ENCODE measurements at places on chromosomes 16 and 17.
A peak's percentile ranks its signal among the peaks of the same experiment; 100 is the strongest.

GRCh38 chr16:56632156-56632847 is at the start of gene MT1M:
Gene MT1M, plus strand, starts transcription at chr16:56632659. Its CDS starts 73 bp downstream, at chr16:56632732.
- DNase-seq = no peak

GRCh38 chr17:49637050-49637449 is 40.8 kb downstream of the SPOP start:
- DNase-seq = peak; percentile 68

DNA sequence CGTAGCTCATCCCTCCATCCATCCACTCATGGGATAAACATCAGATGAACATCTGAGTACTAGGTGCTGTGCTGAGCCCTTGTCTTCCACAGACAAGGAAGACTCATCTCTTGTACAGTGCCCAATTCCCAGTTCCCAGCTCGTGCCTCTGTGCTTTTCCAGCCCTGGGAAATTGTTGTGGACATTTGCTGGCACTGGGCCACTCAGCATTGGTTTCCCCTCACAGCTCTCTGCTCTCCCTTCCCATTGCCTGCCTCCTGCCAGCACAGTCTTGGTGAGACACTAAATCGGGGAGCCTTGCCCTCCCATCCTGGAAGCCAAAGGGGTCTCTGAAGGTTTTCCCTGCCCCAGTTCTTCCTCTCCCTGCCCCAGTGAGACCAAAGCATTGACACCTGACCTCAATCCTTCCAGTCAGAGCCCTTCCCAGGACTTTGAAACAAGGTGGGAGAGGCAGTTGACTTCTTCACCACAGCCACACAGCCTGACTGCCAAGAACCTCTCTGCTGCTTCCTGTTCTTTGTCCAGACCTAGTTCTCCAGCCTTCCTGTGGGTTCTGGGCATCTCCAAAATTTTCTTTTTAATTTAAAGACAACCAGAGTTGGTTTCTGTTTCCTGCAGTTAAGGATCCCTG is 50.2 kb downstream of the WSB1 start:
- no peak for DNase-seq

DNA sequence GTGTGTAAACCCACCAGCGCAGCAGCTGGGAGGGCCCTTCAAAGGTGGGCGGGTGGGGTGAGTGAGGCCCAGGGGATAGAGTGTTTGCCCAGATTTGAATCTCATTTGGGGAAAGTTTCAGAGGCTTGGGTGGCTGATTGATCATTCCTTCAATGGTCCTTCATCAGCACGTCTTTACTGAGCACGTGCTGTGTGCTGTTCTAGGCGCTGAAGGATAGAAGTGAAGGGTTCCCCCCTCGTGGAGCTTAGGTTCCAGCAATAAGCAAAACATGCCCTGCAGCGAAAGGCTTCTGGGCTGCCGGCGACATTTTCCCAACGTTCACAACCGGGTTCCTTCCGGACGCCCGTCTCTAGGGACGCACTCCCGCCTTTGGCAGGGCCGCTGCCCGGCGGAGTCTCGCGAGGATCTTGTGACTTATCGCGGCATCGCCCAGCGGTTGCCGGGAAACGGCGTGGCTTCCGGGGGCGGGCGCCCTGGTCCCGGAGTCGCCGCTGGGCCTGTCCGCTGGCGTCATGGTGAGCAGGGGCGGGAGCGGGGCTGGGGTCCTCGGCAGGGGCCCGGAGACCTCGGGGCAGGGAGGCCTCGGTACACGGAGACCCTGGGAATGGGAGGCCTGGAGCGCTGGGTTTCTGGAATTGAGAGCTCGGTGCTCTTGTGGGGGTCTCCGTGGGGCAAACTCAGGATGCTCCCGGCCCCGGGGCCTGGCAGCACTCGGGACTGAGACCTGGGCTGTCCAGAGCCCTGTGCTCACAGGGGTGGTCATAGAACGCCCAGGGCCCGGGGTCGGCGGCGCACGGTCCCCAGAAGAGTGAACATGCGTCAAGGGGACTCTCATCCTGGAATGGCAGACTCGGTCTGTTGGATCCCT is 3.2 kb upstream of the DBNDD1 start:
- peak; percentile 82 for DNase-seq

- DNase-seq = no peak
Measured at GRCh38 chr17:20916383-20916782, 126.4 kb downstream of the USP22 start.

GRCh38 chr17:48738424-48738802 is 9.9 kb upstream of the HOXB13 start:
- DNase-seq = no peak

DNA sequence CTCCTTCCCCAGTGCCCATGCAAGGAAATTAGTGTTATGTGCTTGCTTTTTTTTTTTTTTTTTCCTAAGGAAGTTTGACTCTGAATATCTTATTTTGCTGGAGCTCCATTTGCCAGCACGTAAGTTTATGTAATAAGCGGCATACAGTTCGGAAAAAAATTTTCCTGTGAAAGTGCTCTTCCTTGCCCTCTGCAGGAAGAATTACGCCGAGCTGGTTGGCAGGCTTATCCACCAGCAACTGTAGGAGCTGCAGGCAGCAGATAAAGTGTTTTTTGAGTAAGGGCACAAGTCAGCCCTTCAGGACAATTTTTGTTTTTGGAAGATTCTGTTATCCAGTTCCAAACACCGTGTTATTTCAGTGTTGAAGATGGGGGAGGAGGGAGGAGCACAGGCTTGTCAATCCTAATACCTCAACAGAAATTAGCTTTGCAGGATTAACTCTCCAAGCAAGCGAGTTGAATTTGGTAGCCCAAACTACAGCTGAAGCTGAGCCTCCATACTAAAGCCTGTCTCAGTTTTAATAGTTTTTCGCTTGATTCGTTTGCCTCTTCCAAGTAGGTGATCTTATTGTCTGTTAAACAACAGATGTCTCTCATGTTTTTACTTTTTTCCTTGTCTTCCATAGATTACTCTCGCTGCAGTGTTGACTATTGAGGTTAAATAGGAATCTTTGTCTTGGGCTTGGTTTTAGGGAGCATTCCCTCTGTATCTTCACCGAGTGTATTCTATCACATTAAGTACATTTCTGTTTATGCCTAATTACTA is 1.1 kb downstream of the SPECC1 start:
- DNase-seq = peak; percentile 75

GRCh38 chr16:19307587-19308241 is 22.2 kb downstream of the CLEC19A start:
- no peak for DNase-seq

DNA sequence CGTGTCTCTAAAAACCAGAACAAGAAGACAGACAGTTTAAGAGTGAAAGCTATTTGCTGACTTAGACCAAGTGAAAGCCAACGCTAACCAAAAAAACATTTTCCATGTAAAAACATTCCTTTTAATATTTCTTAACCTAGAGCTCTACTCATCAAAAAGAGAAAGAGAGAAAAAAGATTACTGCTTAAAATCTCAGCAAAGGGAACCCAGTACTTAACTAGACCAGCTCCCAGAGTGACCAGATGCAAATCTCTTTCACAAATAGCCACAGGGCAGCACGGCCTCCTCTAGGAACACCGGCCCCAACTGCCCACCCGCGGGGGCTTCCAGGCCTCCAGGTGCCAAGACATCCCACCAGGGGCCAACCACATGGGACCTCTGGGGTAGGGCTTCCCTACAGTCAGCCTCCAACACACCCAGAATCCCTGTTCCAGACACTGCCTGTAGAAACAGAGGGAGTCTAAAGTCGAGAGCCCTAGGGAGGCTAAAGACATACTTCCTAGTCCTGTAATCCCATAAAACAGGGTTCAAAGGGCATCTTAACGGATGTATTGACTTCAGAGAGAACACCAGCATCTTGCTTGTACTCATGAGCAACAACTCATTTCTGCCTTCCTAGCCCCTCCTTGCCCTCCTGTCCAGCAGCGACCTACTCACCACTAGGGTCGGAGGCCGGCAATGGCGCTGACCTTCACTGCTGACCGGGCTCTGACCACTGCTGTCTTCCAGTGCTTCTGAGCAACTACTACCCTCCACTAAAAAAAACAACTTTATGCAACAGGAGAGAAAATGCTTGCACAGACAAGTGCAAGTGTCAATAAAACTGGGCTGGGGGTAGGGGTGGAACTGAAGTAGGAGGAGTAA is 21.3 kb downstream of the ZCCHC14 start:
- DNase-seq = no peak

DNA sequence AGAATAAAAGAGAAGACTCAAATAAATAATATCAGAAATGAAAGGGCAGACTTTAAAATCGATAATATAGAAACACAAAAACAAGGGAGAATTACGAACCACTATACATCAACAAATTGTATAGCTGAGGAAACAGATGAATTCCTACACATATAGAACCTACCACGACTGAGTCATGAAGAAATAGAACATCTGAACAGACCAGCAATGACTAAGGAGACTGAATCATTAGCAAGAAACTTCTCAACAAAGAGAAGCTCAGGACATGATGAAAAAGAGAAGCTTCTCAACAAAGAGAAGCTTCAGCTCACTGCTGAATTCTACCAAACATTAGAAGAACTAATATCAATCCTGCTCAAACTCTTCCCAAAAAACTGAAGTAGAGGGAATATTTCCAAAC is 255.9 kb downstream of the CEP112 start:
- DNase-seq = peak; percentile 43

DNA sequence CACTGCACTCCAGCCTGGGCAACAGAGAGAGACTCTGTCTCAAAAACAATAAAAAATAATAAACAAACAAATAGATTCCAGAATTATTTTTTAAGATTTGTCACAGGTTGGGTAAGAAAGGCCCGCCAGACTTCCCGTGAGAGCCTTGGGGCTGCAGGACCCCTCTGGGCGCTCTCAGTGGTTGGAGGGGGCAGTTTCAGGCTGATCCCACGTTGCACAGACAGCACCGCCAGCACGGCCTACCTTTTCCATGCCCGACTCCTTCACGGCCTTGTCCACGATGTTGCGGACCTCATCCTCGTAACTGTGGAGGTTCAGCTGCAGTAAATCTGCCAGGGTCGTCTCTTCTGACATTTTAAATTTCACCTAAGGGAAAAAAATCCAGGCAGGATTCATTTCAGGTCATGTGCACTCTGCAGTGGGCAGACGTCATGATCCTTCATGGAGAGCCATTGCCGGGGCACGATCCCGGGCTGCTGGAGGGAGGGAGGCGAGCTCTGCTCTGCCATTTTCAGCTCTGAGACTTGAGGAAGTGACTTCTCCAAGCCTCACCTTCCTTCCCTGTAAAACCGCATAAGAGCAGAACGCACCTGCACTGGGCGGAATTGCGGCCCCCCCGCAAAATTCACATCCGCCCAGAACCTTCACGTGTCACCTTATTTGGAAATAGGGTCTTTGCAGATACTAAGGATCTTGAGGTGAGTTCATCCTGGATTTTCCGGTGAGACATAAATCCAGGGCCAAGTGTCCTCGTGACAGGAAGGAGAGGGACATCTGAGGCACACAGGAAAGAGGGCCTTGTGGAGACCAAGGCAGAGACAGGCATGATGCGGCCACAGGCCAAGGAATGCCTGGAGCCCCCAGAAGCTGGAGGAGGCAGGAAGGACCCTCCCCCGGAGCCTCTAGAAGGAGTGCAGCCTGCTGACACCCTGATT is 66.8 kb downstream of the DNAH17 start:
- DNase-seq = no peak

- DNase-seq = peak; percentile 49
Measured at GRCh38 chr16:54655121-54655590, 275.5 kb upstream of the IRX5 start.

DNA sequence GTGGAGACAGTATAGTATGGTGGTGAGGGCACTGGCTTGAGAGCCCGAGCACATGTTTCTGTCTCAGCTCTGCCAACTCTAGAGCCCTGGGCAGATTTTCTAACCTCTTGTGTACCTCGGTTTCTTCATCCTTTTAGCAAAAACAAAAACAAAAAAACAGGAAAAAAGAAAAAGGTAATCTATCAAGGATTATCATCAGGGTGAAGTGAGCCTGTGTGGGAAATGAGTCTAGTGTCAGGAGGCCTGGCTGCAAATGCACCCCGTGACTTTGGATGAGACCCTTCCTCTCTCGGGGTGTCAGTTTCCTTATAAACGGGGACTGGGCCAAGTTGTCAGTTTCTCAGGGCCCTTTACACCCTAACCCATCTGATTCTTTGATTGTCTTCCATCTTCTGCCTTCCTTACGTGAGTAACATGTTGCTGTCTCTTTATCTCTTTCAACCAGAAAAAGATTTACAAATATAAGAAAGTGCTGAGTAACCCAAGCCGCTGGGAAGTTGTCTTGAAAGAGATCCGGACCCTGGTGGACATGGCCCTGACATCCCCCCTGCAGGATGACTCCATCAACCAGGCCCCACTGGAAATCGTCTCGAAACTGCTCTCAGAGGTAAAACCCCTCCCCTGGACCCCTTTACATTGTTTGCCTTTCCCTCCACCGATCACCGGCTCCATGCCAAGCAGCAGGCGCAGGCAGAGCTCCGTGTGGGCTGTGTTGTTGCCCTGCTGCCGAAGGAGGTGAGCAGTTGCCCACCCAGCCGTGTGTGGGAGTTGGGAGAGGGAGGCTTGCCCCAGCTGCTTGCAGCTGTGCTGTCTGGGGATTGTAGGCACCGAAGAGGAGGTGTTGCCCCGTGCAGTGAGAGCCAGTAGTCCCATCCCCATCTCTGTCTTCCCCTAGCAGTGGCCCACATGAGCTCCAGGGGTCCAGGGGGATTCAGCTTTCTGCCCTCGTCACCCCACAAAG is 127.1 kb upstream of the PLCG2 start:
- peak; percentile 27 for DNase-seq

GRCh38 chr17:40086150-40087044 is 14.0 kb downstream of the NR1D1 start:
- DNase-seq = no peak

DNA sequence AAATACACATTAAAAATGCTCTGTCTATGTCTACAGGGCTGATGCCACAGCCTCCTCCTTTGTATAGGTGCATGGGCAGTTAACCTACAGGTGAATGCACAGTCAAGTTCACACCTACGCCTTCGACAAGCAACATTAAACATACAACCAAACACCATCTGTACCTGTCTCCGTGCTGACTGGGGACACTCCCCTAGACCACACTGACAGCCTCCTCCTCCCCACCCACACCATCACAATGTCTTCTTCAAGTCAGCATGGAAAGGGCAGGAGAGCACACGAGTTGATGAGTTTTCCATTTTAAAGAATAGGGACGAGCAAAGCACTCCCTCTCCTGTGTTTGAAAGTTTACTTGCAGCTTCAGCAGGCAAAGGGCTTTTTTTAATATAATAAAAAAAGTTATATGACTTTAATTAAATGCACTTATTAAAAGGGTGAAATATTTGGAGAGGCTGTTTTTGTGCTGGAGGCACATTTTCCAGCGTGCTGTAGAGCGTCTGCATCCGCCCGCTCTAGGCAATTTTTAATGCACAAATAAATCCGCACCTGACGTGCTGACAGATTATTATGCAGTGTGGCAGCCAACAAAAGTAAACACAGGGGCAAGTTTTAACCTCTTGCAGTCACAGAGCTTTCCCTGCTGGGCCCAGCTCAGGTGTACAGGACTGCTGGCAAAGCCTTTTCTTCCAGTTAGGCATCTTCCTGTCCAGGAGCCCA is 367.9 kb downstream of the SOX9 start:
- DNase-seq = no peak

GRCh38 chr17:5899496-5900195 is 170.5 kb upstream of the WSCD1 start:
- no peak for DNase-seq

Data from fibroblast of lung (primary cell).